ENCODE measurements at places on chromosomes 3 and 15.
A peak's percentile ranks its signal among the peaks of the same experiment; 100 is the strongest.

- no peak for DNase-seq
Observed at GRCh38 chr3:50230794-50231125, 5.2 kb upstream of the GNAI2 start.

DNA sequence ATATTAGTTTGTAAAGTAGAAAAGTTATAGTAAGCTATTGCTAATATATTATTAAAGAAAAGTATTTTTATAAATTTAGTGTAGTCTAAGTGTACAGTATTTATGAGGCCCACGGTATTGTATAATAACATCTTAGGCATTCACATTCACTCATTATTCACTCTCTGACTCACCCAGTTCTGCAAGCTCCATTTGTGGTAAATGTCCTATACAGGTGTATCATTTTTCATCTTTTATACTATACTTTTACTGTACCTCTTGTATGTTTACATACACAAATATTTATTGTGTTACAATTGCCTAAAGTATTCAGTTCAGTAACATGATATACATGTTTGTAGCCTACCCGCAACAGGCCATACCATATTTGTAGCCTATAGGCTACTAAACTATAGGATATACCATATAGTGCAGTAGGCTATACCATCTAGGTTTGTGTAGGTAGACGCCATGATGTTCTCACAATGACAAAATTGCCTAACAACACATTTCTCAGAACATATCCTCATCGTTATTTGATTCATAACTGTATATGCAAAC lies 246.8 kb upstream of the ALCAM start:
- peak; percentile 93 for DNase-seq

GRCh38 chr3:113285226-113285625 lies 73.9 kb downstream of the BOC start:
- DNase-seq: no peak

GRCh38 chr3:115062412-115062956 lies 84.6 kb downstream of the ZBTB20 start:
- DNase-seq: peak; percentile 69

GRCh38 chr15:27182561-27183110 lies 211.7 kb downstream of the GABRG3 start:
- DNase-seq: no peak

- DNase-seq: peak; percentile 63
Observed at GRCh38 chr3:42117175-42118008, 26.2 kb downstream of the TRAK1 start.

Data from PC-3 (cell line).